ENCODE measurements at places on chromosomes 6 and 20.

- DNase-seq: no peak
These were observed 7.1 kb upstream of the MYLK2 start for GRCh38 chr20:31811796-31812728.

DNA sequence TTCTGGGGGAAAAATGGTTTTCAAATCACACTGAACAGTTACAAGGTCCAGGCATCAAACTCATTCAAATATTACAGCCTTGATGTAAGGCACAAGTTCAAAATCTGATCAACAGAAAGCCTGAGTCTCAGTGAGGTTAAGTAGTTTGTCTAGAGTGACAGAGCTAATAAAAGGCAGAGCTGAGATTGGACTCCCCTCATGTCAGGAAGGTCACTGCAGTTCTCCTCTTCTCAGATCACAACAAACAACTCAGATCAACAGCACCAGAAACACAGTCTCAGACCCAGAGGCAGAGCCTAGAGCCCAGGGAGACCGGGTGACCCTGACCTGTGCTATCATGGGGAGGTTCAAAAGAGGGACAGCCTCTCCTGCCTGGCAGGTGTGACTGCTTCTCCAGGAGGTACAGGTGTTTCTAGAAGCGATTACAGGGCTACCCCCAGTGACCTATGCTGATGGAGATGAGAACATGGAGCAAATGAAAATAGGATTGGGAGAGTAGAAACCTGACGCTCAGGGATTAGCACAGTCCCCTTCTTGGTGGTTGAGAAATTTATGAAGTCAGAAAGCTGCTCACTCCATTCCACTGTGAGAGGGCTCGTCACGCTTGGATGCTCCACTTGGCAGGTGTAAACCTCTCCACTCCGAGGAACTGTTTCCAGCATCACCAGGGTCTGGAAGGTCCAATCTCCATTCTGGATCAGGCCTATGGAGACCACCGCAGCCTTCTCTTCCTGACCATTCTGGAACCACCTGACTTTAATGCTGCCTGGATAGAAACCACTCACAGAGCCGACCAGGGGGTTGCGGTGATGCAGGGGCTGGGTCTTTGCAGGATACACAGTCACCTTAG lies 24.3 kb upstream of the HLA-DRB5 start:
- no peak for DNase-seq

GRCh38 chr20:60599381-60599780 lies 641.2 kb downstream of the CDH26 start:
- no peak for DNase-seq

DNA sequence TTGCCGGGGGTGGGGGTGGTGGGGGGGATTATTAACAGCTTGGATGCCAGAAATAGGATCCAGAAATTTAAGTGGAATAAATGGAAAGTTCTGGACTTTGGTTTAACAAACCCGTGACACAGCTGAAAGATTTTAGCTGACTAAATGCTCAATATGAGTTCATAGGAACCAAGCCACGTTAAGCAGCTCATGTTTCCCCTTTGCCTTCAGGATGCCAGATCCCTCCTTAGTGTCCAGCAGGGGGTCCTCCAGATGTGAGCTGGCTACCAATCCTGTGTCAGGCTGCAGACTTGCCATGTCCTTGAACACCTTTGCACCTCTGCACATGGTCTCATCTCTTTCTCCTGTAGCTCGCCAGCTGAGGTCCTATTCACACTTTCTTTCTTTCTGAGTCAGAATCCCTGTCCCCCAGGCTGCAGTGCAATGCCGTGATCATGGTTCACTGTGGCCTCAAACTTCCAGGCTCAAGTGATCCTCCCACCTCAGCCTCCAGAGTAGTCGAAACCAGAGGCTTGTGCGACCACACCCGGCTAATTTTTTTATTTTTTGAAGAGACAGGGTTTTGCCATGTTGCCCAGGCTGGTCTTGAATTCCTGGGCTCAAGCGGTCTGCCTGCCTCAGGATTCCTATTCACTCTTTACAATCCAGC lies 133.3 kb upstream of the ARMC2 start:
- no peak for DNase-seq

DNA sequence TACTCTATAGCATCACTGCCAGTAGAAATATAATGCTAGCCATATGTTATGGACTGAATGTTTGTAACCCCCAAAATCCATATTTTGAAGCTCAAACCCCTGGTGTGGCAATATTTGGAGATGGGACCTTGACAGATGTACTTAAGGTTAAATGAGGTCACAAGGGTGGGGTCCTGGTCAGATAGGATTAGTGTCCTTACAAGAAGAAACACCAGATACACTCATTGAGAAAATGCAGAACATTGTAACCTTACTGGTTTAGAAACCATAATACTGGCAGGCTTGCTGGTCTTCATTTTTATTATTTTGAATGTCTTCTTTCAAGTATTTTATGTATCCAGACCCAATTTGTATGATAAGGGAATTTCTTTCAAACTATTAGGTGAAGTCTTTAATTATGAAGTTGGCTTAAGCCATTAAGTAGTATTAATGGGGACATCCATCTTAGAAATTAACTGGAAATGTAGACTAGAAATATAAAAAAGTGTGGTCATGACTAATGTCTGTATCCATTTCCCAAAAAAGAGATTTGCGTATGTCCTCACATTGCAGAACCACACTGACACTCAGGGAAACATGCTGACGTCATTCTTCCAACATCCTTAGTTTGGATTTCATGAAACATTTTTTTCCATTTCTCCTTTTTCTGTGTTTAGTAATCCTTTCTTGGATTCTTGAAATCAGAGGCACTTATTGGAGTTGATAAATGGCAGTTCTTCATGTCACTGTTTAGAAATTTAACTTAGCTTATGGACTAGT lies 32.4 kb downstream of the SLC16A10 start:
- DNase-seq: peak; percentile 8

Data from AML-193 (cell line).